ENCODE measurements at places on chromosomes 2 and 18.

DNA sequence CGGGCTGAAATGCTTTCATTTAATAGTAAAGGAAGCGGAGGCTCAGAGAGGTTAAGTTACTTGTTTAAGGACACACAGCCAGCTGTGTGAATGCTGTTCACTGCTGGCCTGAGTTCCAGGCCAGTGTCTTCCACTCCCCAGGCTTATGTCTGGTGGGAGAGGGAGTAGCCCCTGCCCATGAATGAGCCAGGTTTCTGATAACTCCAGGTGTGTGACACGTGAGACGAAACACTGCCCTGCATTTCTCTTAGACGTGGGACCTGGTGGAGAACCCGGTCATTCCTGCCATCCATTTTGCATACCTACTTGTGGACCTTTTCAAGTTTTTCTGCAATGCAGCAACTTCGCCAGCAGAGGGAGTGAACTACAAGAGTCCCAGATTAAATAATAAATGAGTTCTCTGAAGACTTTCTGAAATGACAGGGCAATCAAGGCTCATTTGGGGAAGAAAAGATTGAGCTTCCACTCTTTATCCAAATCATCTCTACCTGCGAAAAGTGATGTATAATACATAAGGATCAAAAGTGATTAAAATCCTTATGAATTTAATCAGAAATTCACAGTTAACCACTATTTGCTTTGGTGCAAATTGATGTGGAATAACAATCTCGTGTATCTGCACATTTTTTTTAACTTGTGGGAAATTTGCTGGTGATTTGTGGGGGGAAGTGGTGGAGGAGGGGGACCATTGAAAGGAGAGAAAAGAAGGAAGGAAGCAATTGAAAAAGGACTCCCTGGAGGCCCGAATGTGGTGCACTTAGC, 79.4 kb upstream of the ASB18 start:
- peak; percentile 53 for DNase-seq

DNA sequence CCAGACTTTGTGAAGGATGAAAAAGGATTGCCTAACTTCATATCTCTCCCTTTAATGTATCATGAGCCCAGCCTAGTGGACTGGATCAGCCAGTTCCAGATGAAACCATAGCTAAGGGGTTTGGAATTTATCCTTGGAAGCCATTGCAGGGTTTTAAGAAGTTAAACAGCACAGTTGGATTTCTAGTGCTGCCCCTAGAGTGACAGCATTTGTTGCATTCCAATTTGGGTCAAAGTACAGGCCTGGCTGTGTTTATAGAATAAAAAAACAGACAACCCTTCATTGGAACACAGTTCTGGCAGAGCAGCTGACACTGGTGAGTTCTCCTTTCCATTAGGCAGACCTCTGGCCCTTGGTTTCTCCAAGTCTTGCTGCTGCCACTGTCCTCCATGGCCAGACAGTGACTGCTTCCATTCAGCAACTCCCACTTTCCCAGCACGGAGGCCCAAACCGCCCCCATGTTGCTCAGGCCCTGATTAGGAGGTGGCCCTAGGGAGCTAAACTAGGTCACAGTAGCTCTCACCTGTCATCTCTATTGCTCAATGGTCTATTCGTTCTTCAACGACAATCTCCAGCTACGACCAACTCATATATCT, 8.0 kb downstream of the GPR39 start:
- DNase-seq, result no peak

DNA sequence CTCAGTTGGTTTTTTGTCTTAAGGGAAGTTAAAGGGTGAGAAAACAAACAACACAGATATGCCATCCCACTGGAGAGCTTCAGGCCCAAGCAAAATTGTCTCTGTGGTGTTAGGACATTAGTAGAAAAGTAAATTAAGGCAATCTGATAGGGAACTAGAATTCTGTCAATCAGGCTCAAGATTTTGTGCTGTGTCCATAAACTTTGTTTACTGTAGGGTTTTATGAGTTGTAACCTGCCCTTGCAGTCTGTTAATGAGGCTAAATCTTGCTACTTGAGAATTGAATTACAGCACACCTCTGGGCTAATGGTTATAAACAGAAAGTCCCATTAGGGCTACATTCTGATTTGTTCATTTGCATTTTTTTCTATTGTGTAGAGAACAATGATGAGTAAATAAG, 78.0 kb upstream of the OTX1 start:
- no peak for DNase-seq

DNA sequence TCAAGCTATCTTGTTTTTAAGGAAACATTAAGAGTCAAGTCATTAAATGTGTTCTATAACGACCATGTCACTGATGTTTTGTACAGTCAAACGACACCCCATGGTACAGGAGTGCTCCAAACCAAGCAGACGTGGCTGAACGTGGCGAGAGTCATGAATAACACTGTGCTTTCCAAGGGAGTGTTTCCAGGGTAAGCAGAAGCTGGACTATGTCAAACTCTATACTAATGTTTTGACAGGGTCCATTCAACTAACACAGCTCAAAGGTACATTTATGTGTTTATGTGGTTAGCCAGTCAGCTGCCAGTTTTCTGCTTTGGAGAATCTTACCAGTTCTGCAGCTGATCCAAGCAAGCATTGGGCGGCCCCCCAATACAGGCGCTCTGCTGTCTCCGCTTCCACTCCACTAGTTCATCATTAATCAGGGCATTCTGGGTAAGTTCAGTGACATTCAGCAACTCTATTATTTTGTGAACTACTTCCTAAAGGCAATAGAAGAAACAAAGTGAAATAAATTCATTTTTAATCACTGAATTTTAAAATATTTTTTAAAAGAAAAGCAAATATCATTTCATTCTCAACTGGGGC, 16.4 kb downstream of the STAT1 start:
- DNase-seq, result no peak

- peak; percentile 13 for DNase-seq
These were observed 140.8 kb downstream of the PTGR3 start for GRCh38 chr18:75067996-75068645.

DNA sequence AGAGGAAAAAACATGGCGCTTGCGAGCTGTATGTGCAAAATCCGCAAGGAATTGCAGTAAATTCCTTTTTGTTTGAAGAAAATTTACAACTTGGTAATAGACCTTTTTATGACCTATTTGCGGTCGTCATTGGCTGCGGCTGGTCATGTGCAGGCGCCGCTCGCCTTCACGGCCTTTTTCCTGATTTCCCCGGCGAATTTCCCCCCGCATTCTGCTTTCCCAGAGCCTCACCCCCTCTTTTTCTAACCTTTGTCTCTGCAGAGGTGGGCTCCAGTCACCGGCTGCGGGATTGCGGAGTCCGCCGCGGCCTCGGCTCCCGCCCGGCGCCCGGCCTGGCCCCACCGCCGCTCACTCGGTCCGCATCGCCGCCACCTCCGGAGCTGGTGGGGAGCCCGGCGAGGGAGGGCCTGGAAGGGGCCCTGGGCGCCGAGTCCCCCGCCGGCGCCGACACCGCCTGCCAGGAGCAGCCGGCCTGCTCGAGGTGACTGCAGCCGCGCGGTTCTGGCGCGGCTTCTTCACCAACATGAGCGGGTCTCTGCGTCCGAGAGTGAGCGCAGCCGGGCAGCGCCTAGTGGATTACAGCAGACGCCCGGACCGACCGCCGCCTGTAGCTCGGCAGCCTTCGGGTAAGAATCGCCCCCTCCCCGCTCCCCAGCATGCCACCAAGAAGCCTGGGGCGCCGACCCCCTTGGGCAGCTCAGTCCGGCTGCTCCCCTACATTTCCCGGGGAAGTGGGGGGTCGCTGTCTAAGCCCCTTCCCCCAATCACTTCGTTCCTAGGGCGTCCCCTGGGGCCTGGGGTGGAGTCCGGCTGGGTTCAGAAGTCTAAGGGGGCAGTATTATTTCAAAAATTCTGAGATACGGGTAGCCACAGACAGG, 7.1 kb downstream of the HOXD8 start:
- DNase-seq, result peak; percentile 36

- no peak for DNase-seq
These were observed 1329.5 kb upstream of the ZEB2 start for GRCh38 chr2:145849466-145849865.

DNA sequence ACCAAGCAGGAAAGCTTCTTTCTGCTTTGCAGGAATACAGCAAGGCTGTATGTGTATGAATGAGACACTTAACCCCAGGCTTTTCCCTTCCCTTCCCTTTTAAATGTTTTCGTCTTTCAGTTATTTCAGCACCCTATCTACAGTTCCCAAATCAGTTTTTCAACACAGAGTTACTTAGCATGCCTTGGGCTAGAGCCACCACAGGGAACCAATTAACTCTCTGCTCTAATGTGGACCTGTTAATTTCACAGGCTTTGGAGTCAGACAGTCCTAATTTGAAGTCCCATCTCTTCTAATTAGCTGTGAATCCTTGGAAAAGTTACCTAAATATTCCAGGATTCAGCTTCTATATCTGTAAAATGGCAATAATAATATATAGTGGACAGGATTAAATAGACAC, 89.2 kb upstream of the REG3A start:
- no peak for DNase-seq

DNA sequence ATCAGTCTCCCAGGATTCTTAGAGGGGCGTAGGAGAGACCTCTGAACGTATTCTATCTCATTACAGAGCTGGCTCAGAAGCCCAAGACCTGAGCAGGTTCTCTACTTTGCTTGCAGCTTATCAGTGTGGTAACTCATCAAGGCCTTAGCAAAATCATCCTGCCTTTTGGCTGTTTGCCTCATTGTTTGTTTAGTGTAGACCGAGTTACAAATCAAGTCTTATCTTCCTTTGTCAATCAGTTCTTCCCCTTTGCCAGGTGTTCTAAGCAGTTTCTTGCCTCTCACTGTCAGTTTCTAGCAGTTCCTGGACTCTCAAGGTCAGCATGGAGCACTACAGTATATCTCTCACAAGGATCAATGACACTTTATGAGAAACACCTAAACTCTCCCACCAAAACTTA, 30.9 kb upstream of the NAB1 start:
- no peak for DNase-seq

DNA sequence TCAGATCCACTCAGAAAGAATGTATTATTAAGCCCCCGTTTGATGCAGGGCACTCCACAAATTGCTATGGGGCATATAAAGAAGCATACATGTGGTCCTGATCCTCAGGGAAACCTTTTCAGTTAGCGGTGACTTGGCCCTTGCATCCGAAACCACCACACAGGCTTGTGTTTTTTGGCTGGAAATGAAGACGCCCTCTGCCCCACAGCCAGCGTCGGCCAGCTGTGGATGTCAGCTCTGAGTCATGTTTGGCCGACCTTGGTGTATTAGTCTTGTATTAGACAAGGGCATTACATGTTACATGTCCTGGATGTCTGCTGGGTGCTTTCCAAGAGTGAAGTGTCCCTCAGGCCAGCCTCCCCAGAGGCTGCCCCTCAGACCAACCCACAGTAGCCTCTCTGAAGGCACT, 107.6 kb upstream of the MAP3K20 start:
- no peak for DNase-seq

DNA sequence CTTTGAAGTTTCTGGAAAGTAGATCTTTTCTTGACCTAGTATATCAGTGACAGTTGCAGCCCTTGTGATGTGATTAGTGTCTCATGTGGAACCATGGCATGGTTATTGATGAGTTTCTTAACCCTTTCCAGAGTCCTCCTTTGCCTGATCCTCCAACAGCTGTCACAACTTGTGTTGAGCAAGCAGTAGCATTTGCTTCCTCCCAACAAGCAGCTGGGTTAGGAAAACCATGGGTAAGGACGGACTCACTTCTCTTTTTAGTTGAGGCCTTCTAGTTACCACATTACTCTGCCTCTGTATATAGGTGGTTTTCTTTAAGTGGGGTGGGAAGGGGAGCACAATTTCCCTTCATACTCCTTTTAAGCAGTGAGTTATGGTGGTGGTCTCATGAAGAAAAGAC, 96.3 kb downstream of the XRCC5 start:
- no peak for DNase-seq

- DNase-seq, result no peak
These were observed 42.3 kb downstream of the NOL10 start for GRCh38 chr2:10647441-10647840.

DNA sequence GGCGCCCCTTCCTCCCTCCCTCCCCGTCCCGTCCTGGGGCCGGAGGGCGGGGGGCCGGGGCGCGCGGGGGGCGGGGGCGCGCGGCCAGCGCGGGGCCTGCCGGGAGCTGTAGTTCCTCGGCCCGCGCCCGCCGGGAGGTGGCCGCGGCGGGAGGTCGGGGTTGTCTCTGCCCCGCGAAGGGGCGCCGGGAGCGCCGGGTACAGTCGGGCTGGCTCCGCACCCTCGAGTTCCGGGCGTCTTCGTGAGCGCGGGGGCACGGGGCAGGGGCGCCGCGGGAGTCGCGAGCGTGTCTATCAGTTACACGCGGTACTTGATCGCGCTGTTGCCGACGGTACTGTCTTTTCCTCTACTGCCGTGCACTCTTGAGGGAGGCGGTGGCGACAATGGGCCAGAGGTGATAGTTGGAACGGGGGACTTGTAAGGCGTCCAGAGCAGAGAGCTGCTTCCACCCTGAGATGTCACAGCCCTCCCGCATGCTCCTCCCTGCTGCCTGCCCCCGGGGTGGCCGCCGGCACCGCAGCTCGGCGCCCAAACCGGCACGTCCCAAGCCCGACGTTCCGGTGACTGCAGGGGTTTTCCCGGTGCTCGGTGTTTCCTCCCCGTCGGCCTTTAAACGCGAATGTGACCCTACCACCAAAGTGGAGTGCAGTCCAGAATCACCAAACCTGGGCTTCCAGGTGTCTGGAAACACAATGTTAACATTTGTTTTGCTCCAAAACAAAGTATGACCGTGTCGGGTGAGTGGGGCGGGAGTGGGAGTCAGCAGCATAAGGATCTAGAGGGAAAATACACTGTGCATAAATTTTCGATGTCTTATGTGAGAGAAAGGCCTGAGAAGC, at the start of gene PRKD3:
Gene PRKD3 (minus strand): TSS at position 48 of the 839 bp plus-strand sequence. CDS start 8,309 bp downstream, outside the sequence.
- DNase-seq, result peak; percentile 79

- no peak for DNase-seq
These were observed 76.6 kb downstream of the SLC66A2 start for GRCh38 chr18:79874553-79875530.

GRCh38 chr2:88451811-88452564, 505 bp downstream of the FOXI3 start:
- no peak for DNase-seq

DNA sequence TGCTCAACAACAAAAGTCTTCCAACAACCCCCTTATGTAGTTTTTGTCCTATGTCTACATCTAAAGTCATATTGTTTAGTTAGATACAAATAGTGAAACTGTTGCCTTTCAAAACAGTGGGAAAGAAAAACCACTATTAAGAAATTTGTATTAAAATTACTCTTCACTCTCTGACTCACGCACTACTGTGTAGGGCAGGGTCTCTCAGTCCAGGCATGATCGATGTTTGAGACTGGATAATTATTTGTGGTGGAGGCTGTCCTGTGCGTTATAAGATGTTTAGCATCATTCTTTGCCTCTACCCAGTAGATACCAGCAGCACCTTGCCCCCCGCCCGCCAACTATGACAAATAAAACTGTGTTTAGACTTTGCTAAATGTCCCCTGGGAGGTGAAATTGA, 369.4 kb upstream of the ZEB2 start:
- no peak for DNase-seq
